ENCODE measurements at places on chromosomes 7 and 10.

GRCh38 chr7:36971515-36972139 is 247.3 kb upstream of the AOAH start:
- DNase-seq = no peak

- DNase-seq = no peak
Observed at GRCh38 chr7:135666156-135666555, 3.8 kb downstream of the STMP1 start.

GRCh38 chr7:140674356-140674800 is 1.6 kb downstream of the ADCK2 start:
- no peak for DNase-seq

- DNase-seq = peak; percentile 8
Observed at GRCh38 chr10:93080350-93081046, 6.8 kb downstream of the CYP26A1 start.

DNA sequence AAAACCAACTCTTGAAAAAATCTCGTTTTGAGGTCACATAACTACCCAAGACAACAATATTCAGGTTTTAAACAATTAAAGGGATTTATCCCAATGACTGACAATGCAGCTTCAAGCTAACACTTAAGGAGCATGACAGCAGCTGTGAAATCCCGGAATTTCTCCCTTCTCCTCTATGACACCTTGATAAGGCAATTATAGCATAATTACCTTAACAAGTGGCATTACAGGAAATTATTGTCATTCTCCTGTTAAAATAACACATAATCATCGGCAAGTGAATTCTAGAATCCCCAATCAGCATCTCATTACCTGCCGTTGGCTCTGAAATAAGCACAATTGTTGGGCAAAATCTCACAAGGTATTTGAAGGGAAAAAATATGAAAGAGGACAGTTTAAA is 417.0 kb upstream of the PFKP start:
- no peak for DNase-seq

- no peak for DNase-seq
Observed at GRCh38 chr7:46982928-46983327, 599.0 kb downstream of the TNS3 start.

DNA sequence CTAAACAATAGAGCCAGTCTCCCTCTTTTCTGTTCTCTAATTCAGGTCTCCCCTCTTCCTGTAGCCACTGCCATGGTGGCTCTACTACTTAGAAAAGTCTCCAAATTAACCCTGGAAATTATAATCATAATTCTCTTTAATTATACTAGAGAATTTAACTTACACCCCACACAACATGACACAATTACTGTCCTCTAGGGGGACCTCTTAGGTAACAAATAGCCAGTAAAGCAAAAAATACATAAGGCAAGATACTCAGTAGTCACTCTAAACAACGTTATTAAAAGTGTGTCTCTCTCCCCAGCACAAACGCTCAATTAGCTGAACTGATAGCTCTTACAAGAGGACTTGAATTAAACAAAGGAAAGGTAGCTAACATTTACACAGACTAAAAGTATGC is 44.3 kb upstream of the ZNF107 start:
- DNase-seq = no peak

GRCh38 chr7:26458466-26459145 is 166.9 kb downstream of the SNX10 start:
- no peak for DNase-seq

GRCh38 chr7:25126751-25127150 is 1.7 kb upstream of the CYCS start:
- DNase-seq = no peak

DNA sequence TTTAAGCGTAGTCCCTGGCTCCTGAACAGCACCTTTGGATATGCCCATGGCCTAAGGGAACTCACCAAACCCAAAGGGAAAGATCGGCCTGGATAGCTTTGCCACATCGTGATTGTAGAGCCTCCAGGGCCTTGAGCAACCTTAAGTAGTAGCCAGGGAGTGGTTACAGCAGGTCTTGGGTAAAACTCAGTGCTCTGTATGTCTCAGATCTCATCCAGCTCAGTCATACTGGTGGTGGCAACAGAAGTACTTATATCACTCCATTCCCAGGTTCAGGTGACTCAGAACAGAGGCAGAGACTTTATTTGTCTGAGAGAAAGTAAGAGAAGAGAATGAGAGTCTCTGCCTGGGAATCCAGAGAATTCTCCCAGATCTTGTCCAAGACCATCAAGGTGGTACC is 39.1 kb upstream of the AASS start:
- no peak for DNase-seq

DNA sequence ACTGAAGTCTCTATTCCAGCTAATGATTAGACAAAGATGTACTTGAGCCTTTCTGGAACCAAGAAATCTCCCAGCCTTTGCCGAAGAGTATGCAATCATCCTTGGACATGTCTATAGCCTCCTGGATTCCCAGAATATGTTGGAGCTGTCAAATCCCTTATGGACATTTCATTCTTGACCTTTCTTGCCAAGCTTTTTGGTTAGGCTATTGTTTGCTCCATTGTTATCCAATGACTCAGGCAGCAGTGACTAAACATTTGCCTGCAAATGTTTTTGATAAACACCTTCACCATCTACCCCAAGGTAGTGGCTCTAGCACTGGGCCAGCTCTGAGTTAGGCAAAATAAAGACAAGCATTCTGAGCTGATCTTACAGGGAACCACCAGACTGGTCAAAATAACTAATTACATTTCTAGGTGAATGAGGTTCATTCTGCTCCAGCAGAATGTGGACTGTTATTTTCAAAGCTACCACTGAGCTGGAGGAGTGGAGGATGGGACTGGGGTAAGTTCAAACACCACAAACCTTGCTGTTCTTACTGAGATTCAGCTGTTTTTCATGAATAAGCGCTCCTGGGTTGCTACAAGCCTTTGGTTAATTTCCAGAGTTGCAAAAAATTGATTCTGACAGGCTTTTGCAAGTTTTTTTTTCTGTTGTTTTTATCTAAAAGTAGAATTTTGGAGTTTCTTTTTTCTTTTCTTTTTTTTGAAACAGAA is 81.0 kb downstream of the TMEM270 start:
- DNase-seq = no peak

- no peak for DNase-seq
Observed at GRCh38 chr7:131769241-131769640, 212.8 kb upstream of the PODXL start.

GRCh38 chr7:101817471-101818286 is at the start of gene CUX1:
TSS of gene CUX1 (plus strand) at chr7:101817626. CDS start at chr7:101817640, 14 bp downstream.
- no peak for DNase-seq

- DNase-seq = no peak
Observed at GRCh38 chr7:33452805-33453502, 323.6 kb downstream of the BBS9 start.

- DNase-seq = no peak
Observed at GRCh38 chr7:156162451-156162850, 350.2 kb upstream of the SHH start.

DNA sequence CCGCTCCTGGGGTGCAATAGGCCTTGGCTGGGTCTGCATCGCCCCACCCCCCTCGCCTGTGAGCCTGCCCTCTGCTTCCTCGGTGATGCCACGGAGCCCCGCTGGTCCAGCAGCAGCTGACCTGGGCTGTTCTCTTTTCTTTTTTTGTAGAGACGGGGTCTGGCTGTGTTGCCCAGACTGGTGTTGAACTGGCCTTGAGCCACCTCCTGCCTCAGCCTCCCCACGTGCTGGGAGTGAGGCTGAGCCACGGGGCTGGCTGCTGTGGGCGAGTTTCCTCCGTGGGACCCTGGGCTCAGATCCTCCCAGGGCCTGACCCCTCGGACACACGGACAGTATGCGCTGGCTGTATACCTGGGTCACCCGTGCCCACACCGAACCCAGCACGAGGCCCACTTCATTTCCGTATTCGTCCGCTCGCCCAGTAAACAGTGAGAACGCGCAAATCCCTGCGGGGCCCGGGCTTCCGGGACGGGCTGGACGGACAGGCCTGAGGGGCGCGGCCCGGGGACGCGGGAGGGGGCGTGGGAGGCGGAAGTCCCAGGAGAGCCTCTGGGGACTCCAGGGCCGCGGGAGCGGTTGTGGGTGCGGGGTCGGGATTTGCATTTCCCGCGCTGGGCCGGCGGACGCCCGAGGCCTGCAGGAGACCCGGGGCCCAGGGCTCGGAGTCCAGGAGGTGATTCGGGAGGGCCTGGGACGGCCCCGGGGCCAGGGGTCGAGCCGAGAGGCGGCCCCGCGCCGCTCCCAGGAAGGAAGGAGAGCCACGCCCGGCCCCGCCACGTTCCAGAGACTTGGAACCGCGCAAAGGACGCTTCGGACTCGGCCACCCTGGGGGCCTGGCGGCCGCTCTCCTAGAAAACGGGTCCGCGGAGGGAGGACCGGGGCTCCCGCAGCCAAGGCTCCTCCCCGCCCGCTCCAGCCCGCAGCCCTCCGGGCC is 57.7 kb upstream of the DNAJB6 start:
- no peak for DNase-seq

GRCh38 chr7:76234931-76235441 is 33.3 kb downstream of the SRRM3 start:
- DNase-seq = peak; percentile 13

DNA sequence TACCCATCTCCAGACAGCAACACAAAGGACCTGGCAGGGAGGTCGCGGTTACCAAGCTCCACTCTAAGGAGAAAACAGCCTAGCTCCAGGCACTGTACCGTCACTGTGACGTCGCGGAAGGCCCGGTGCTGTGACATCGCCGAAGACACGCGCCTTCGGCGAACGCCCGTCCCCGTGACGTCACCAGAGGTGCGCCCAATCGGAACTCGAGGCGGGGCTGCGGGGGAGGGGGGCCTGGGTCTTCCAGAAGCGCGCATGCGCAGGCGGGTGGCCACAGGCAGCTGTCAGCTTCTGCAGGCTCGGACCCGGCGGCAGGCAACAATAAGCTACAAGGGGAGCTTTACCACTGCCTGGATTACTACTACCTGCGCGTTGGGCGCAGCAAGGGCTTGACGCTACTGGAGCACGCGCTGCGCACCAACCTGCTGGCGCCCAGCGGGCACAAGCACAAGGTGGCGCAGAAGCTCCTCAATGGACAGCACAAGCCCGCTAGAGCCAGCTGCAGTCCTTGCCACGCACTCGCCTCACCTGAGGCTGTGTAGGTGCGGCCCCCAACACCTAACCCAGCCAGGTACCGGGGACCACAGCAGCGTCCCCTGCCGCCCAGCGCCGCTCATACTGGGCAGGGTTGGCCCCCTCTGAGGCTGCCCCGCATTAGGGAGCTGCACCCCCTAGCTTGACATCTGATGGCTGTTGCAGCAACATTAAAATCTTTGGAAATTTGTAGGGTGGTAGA is 208.4 kb downstream of the TPST1 start:
- DNase-seq = peak; percentile 88

GRCh38 chr7:113092762-113093161 is 6.1 kb upstream of the GPR85 start:
- DNase-seq = no peak

DNA sequence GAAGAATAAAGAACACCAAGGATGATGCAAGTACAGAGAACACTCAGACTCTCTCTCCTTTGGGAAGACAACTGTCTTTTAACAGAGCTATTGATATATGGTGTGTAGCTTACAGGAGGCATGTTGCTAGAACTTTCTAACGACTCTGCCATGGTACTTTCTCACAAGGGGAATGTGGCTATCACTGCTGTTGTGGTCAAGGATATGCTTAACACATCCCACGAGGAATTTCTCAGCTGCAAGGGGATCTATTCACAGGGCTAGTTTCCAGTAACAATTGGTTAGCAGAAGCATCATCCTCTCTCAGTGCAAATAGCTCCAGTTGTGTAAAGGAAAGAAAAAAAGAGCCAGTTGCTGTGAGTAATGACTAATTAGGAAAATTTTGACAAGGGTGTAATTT is 826.0 kb downstream of the SORCS1 start:
- DNase-seq = no peak

DNA sequence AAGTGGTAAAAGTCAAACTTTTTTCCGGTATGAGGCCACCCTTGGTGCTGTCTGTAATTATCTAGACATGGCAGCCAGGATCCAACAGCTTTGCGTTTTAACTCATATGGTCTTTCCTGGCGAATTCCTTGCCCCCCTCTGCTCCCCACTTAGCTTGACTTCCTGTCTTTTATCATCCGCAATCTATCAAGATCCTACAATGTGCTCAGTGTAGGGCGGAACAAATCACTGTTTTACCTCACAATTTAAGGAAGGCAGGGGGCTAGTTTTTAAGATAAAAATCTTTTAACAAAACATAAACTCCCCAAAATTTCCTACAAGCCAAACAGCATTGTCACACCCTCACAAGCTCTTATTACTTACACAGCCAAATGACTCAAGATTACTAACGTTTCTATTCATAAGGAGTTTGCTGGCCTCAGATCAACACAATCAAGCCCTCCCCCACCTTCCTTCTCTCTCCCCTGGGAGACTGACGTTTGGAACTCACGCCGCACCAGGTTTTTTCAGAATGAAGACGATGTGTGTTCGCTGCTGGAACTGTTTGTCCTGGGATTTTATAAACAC is 1.3 kb upstream of the CDK14 start:
- DNase-seq = no peak

DNA sequence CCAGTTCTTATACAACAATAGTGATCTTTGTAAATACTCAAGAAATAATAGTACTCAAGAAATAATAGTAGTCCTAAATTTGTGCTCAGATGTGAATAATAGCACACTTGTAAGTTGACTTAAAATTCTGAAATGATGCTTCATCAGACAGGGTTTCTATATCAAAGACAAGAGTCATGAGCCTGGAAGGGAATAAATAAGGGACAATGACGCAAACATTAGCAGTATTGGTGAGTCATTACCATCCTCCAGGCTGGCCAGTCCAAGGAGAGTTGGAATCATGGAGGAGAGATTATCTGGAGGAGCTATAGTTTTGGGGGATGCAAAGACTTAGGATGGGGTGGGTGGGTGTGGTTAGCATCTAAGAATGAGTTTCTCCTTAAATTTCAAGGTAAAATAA is 6.1 kb upstream of the SH3PXD2A start:
- no peak for DNase-seq

DNA sequence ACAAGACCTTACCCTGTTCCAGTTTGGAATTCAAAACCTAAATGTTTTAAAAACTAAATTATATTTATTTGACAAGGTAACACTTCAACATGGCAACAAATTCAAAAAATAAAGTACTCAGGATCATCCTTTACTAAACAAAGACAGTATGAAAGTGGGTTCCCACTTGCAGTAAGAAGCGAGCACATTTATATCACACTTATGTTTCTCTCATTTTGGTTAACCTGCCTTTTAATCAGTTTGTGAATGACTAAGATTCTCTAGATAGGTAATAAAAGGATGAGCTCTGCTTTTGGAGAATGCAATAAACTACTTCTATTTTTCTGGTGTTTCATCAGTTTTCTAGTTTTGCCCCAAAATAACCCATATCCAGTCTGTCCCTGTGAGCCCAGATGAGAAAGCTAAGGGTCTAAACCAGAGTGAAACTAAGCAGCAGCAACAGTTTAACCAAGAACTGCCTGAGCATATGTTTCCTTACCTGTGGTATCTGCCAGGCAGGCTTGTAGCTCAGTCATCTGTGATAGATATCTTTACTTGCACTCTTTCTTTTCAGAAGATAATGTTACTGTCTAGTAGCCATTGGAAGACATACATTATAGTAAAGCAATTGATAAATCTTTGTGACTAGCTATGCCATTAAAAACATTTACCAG is 64.1 kb downstream of the ABLIM1 start:
- no peak for DNase-seq

GRCh38 chr7:151380199-151381097 is 29.4 kb downstream of the WDR86 start:
- DNase-seq = no peak
